ENCODE measurements at places on chromosomes 13 and 19.
A peak's percentile ranks its signal among the peaks of the same experiment; 100 is the strongest.

GRCh38 chr13:34943436-34944273 is 1.6 kb downstream of the NBEA start:
- DNase-seq: no peak

DNA sequence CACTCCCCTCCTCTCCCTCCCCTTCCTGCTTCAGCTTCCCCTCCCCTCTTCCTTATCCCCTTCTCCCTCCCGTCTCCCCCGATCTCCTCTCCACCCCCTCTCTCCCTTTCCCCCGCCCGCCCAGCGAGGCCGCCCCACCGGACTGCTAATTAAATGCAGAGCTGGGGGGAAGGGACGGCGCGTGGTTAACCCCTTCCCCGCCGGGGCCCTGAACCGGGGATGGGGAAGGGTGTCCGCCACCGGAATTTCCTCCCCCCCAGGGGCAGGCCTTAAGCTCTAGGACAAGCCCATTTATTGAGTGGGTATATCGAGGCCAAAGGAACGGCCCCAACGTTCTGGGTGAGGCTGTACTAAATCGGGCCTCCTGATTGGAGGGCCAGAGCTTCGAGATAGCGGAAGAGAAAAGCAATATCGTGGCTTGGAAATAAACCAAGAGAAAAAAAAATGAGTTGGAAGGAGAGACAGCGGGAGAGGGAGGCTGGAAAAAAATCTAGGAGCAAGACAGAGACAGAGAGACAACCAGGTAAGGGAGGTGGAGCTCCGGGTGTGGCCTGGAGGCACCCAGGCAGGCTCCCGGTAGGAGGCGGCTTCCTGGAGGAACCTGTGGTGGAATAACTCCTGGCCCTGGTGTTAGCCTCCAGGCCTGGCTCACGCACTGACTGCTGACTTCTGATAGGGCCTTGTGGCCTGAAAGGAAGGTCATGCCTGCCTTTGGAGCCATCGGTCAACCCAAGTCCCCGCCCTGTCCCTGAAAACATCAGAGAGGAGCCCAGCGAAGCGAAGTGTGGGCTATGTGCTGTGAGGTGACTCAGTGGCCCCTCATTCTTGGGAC is 11.6 kb upstream of the JUND start:
- DNase-seq: no peak

DNA sequence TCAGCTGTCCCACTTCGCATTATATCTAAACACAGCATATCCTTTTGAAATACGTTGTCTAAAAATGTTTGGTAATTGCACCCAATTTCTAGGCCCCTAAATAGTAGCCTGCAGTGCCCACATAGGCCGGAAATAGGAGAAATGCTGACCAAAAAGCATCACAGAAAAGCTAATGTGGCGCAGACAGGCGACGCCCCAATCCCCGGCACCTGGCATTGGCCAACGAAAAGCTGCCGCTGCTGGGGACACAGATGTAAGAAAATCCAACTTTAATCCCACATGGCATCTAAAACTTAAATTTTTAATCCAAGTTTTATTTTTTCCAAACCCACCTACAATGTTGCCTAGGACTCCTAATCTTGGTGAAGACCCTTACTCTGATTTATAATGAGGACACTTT is 4.0 kb downstream of the SAFB2 start:
- no peak for DNase-seq

DNA sequence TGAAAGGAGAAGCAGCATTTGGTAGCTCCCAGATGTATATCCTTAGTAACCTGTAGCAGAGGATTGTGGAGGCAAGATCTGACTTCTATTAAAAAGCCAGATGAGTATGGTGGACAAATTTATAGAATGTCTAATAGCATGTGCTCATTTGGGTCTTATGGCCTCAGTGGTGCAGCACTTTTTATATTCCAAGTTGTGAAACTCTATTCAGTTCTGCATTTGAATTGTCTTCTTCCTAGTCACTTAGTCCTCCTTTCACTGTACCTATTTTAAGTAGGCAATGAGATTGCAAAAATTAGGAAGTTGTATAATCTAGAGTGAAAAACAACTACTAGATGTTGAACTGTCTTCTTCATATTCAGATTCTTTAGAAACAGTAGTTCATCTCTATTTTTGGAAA is 412.5 kb upstream of the PCDH9 start:
- no peak for DNase-seq

DNA sequence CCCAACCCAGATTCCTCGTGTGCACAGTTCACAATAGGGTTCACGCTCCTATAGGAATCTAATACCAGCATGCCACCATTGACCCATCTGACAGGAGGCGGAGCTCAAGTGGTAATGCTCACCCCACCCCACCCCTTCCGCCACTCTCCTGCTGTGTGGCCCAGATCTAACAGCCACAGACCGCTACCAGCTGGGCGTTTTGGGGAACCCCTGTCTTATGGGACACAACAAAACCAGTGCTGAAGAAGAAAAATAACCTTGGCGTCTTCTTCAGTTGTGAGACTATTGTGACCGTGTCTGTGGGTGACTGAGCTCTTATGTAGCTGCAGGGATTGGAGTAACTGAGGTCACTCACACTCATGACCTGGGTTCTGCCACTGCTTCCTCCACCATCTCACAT is 5.2 kb upstream of the OR10H1 start:
- no peak for DNase-seq

GRCh38 chr19:3095441-3096191 is 1.5 kb downstream of the GNA11 start:
- peak; percentile 14 for DNase-seq

DNA sequence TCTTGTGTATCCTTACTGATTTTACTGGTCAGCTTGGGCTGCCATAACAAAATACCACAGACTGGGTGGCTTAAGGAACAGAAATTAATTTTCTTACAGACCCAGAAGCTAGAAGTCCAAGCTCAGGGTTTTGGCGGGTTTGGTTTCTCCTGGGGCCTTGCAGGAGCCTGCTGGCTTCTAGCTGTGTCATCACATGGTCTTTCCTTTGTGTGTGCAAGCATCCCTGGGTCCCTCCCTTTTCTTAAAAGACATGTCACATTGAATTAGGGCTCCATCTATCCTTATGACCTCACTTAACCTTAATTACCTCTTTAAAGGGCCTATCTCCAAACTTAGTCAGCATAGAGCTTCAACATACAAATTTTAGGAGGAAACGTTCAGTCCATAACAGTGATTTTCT is 23.4 kb downstream of the UBAC2 start:
- DNase-seq: no peak

DNA sequence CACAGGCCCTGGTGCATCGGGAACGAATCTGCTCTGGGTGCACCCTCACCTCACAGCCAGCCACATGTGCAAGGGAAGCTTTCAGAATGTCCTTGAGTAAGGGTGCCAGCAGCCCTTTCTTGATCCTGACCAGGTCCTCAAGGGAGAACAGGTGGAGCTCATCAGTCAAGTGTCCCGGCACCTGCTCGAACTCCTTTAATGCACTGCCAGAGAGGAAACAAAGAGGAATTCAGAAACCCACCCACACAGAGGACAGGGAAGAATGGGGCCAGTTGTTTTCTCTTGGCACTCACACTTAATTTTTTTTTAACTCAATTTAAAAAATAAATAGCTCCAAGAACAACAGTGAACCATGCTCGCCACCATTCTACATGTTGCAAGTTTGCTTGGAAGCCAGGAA is 41.7 kb downstream of the RUBCNL start:
- DNase-seq: no peak

DNA sequence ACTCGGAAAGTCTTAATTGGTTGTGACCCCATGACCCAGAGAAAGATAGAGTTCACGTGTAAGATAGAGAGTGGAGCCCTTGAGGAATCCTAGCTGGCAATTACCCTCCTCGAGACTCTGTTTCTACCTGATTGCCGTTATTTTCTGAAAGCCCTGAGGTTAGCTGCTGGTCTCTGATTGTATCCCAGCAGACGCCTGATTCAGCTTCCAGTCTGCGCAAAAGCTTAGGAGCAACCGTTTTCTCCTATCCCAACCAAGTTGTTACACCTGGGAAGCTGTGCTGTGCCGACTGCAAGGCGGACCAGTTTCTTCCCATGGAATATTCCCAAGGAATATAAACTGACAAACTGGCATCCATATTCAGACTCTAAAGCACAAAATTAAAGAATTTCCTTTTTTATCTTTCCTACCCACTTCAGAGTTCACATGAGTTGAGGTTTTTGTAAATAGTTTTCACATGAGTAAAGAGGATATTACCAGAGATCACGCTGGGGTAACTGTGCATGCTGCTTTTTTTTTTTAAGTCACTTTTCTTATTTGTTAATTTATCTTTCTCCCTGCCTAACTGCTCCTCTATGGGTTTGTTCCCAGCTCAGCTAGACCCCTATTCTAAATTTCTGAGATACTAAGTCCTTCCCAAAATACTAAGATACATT is 1.5 kb upstream of the TRPC4 start:
- DNase-seq: no peak

DNA sequence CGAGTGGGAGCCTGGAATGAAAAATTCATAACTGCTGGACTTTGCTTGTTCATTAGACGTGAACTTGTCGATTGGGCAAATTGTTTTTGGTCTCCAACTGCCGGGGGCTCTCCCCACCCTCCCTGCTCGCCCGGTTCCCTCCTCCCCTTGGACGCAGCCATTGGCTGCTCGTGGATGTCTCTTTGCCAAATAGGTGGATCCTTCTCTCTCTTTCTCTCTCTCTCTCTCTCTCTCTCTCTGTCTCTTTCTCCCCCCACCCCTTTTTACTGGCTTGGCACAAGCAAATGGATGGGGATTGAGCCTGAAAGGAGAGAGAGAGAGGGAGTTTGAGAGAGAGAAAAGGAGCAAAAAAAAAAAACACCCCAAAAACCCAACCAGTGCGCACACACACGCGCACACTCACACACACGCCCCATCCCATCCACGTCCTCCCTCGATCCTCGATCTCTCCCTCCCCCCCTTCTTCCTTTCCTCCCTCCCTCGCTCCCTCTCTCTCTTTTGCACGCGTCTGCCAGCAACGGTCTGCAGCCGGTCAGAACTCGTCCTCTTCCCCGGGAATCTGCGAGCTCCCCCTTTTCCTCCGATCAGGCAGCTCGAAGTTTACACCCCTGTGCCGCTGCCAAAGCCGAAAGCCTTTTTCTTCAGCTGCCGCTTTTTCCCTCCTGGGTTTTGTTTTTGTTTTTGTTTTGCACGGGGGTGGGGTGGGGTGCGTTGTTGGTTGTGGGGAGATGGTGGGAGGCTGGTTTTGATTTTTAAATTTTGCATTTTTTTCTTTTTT is 27.8 kb downstream of the NFIX start:
- DNase-seq: no peak

DNA sequence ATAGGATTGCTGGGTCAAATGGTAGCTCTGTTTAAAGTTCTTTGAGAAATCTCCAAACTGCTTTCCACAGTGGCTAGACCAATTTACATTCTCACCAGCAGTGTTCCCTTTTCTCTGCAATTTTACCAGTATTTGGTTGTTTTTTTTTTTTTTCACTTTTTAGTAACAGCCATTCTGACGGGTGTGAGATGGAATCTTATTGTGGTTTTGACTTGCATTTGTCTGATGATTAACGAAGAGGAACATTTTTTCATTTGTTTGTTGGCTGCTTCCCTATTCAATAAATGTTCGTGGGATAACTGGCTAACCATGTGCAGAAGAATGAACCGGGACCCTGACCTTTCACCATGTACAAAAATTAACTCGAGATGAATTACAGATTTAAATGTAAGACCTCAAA is 31.2 kb downstream of the CYP4F2 start:
- no peak for DNase-seq

GRCh38 chr19:41341669-41342490 is 11.8 kb downstream of the TGFB1 start:
- DNase-seq: no peak

GRCh38 chr19:7650148-7650547 is 13.2 kb downstream of the STXBP2 start:
- DNase-seq: no peak

DNA sequence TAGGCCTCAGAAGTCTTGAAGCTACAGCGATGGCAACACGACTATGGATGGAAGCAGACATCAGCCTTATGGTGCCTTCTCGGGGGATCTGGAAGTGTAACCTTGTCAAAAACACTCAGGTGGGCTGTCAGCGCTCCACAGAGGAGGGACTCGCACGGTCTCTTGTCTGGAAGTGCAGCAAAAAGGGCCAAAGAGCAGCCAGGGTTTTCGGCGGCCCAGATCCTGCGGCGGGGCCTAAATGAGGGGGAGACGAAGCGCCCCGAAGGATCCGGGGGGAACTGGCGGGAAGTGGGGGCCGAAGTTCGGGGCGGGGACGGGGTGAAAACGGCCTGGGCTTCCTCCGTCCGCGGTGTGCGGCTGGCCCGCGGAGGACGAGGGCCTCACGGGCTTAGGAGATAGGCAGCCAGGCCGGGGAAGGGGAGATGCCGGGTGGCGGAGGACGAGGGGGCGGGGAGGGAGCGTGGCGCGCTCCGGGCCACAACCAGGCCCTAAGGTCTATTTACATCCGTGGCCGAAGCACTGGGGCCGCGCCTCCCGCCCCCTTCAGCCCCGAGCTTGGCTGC is 637 bp downstream of the RANBP3 start:
- DNase-seq: no peak

GRCh38 chr13:27125357-27126282 is 46.0 kb downstream of the USP12 start:
- no peak for DNase-seq

DNA sequence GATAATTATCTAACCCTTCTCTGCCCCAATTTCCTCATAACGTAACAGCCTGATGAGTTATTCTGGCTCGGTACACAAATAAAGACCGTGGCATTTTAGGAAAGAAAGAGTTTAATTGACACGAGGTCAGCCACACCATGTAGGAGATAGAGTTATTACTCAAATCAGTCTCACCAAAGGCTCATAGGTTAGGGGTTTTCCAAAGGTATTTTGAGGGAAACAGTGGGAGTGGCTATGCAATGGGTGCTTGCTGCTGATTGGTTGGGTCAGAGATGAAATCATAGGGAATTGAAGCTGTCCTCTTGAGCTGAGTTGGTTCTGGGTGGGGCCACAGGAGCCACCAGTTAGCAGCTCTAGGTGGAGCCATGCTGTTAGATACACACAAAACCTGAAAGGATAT is 137.5 kb downstream of the FREM2 start:
- no peak for DNase-seq

GRCh38 chr13:39119422-39119821 is 81.2 kb downstream of the NHLRC3 start:
- DNase-seq: no peak

- no peak for DNase-seq
These were observed 2.4 kb downstream of the MEDAG start for GRCh38 chr13:30908416-30908980.

All from activated naive CD8-positive, alpha-beta T cell treated with anti-CD3 and anti-CD28 coated beads, Interleukin-2, amount 50 U/mL, for 16 hours (primary cell).